ENCODE measurements at places on chromosomes 3 and 15.

GRCh38 chr15:72319360-72319984 is 485 bp downstream of the CELF6 start:
- peak; percentile 54 for DNase-seq

DNA sequence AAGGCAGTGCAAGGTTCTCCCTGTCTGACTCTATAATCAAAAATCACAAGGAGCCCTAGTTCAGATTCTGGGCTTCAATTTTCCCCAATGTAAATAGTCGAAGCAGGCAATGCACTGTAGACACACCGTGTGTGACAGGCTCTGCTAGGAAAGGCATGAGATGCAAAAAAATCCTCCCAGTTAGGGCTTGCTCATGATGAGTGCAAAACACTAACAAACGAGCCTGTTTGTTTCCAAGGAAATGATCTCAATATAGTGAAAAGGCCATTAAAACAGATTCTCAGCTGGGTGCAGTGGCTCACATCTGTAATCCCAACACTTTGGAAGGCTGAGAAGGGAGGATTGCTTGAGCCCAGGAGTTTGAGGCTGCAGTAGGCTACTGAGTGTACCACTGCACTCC is 55.7 kb downstream of the UMPS start:
- DNase-seq: no peak

DNA sequence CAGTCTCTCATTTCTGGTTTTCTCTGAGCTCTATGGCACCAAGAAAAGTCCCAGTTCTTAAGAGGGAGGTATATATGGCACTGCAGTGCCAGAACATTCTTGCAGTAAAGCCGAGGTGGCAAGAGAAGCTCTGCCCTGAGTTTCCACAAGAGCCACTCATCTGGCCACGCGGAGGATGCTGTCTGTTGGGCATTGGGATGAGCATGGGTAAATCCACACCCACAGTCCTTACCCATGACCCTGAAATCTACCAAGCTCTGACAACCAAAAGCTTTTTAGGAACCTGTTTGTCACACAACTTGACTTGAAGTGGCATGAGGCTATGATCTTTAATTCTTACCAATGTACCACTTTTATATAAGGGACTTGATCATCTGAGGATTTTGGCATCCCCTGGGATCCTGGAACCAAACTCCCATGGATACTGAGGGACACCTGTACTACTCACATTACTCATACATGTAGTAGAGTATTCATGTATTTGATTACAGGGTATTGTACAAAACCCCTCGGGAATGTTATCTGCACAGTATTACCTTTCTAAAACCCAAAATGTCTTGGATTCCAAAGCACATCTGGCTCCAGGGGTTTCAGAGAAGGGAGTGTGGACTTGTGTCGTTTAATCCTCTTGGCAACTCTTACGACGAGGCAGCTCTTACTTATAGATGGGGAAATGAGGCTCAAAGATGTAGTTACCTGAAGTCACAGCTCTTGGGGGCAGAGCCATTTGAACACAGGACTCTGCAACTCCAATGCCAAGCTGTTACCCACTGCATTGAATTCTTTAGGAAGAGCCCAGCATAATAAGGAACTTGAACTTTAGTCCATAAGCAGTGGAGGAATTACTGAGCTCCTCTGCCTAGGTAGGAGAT is 8.8 kb downstream of the RPL32 start:
- DNase-seq: no peak

- DNase-seq: no peak
Observed at GRCh38 chr15:73286311-73286710, 82.4 kb downstream of the HCN4 start.

- no peak for DNase-seq
Observed at GRCh38 chr3:42670670-42671069, 14.7 kb upstream of the KLHL40 start.
